ENCODE measurements at places on chromosomes 5 and 9.

- no peak for DNase-seq
Measured at GRCh38 chr5:179900711-179901110, 7.0 kb downstream of the TBC1D9B start.

DNA sequence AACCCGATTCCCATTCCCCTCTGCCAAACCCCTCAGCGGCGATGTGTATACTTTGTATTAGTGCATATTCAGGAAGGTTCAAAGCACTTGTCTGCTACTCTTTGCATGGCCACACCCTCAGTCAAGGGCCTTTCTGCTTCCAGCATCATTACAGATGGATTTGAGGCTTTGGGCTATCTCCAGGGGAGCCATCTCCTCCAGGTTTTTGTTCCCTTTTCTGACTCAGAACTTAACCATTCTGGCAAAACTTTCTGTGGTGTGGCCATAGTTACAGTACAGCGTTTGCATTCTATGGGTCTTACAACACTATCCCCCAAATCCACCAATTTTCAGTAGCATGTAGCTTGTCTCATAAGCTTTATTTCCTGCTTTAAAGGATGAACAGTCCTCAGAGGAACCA, 36.0 kb upstream of the SVEP1 start:
- no peak for DNase-seq

GRCh38 chr9:109769250-109769649, 10.7 kb upstream of the PALM2AKAP2 start:
- DNase-seq, result no peak

DNA sequence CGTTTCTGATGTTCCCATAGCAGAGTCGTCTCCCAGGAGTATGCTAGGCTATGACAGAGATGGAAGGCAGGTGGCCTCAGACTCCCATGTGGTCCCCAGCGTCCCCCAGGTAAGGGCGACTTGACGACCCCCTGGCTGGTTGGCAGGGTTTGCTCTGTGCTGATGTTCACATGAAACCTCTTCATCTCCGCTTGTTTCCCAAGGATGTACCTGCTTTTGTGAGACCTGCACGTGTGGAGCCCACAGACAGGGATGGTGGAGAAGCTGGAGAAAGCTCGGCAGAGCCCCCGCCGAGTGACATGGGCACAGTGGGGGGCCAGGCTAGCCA, 108.3 kb downstream of the WNK2 start:
- no peak for DNase-seq

GRCh38 chr5:40972434-40972833, 63.1 kb downstream of the C7 start:
- no peak for DNase-seq

- DNase-seq, result no peak
Measured at GRCh38 chr5:159913048-159913447, 3.2 kb upstream of the ADRA1B start.

DNA sequence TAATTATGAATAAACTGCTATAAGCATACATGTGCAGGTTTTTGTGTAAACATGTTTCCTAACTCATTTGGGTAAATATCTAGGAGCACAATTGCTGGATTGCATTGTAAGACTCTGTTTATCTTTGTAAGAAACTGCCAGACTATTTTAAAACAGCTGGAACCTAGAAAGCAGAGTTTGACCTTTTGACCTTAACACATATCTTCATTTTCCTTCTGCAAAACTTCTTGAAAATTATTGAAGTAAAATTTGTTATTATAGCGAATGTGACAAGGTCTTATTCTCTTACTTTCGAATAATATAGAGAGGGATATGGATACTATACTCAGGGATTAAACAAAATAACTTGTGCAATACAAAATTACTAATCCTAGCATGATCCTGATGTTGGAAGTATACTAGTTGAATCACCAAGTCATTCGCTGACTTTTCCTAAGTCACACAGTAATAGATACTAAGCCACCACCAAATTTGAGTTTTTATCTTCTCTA, 3.2 kb upstream of the ANXA1 start:
- no peak for DNase-seq

Data from MM.1S (cell line).